Osteoblast (primary cell): ENCODE measurements at places on chromosomes 5 and 9. TPM values are rescaled to one million over a fixed set of nuclear protein-coding genes. Genes with fewer than 3 reads are reported as not detected.

- DNase-seq = no peak
These were observed 746.4 kb downstream of the MTRR start for GRCh38 chr5:8615142-8615858.

Gene LRRC19
- under 0.01 TPM in 2 replicates for total RNA-seq

Gene NUTM2F
- total RNA-seq = not detected in 2 replicates

DNA sequence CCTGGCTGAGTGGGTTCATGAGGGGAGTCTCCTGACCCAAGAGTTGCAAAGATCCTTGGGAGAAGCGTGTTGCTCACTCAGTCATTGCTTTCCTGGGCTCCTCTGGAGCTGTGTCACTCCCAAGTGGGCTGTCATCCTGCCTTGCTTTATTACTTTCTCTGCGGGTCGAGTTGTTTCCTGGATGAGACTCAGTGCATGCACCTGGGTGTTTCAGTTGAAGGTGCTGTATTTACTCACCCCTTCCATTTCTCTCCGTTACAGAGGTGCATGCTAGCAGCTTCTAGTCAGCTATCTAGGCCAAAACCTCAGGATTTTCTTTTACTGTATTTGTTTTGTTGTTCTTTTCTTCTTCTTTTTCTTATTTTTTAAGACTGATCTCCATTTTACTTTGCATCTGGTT is 785.5 kb upstream of the EDIL3 start:
- no peak for DNase-seq

DNA sequence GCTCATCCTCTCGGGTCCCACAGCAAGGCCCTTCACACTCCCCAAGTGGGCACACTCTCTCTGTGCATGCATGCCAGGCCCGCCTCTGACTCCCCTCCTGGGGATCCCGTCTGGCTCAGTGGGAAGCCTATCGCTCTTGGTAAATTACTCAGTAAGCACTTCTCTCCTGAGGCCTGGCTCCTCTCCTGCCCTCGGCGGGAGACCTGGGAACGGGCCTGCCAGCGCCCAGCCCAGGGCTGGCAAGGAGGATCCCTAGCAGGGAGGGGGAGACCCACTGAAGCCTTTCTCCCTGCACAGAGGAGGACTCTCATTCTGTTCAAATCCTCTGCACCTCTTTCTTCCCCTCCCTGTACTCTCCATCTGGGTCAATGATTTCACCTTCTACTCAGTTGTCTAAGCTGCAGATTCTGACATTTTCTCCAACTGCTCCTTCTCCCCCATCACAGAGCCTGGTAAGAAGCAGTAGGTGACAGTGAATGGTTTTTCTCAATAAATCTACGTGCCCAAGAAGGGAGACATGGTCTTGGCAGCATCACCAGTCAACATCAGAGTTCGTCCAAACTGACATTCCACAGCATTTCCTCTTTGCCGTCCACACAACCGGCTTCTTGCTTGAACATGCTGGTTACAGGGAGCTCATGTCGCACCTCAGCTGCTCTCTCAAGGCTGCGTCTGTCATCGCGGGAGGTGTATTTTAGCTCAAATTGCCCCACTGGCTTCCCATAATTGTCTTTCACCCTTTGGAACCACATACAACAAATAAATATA is 81.9 kb downstream of the GPR21 start:
- DNase-seq = no peak

GRCh38 chr5:97909541-97909940 is 726.5 kb upstream of the RIOK2 start:
- DNase-seq = no peak

DNA sequence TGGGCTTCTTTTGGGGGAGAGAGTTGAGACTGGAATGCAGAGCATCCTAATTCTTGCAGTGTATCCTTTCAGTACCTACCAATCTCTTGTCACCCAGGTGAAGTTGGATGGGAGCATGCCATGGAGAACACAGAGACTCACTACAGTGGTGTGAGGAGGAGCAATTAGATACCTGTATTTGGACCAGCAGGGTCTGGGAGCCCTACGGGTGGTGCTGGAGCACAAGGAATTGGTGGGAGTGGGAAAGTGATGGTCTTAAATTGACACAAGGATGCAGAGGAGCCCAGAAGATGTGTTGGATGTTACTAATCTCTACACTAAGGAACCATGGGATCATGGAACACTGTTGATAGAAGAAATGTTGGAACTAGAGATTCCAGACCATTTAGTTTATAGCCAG is 212.7 kb downstream of the CHSY3 start:
- no peak for DNase-seq

Gene TYRP1
- 0.36 TPM in 1 of 2 replicates, not detected in the other for total RNA-seq

DNA sequence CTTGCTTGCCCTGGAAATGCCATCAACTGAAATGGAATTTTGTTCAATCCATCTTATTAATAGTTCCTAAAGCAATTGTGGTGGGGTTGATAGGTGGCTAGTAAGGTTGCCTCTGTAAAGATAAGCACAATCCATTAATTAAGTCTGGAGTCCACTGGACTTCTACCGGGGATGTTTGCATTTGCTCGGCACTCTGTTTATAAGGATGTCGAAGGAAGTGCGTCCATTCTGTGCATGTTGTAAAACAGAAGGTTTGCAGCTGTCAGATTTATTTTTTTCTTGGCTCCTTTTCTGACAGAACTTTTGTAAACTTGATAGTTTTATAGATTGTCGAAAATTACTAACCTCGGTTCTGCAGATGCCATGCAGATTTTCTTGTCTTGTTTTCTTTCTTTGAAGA is 12.8 kb upstream of the TNFAIP8 start:
- DNase-seq = no peak

Gene OLFM1
- under 0.01 and 0.29 TPM in 2 replicates for total RNA-seq

DNA sequence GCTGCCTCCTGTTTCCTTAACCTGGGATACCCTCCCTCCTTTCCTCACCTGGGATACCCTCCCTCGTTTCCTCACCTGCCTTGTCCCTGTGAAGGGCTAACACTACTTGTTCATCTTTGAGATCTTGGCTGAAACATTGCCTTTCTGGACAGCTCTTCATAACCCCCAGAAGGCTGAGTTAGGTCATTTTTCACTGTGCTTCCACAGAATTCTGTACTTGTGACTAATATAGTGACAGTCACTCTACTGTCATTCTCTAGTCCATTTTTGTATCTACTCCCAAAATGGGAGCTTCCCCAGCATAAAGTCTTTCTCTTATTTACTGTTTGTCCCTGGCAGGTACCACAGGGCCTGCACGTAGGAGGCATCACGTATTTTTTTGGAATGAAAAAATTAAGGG is 21.5 kb upstream of the DAB2 start:
- no peak for DNase-seq

DNA sequence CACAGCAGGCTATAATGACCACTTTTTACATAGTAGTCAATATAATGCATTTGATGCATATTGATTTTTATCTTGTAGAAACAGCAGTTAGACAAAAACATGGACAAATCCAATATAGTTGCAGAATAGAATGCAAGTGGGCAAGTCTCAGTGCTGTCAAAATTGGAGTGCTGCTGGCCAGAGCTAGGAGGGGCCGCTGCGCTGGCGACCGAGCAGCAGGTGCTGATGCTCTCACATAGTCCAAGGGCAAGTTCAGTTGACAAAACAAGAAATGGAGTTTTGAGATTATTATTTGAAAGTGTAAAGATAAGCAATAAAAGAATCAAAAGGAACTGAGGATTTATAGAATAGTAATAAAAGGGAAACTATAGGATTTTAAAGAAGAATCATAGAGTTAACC is 60.6 kb upstream of the CDK20 start:
- DNase-seq = no peak

- DNase-seq = no peak
These were observed 136.7 kb downstream of the PRKACG start for GRCh38 chr9:68877219-68877618.

DNA sequence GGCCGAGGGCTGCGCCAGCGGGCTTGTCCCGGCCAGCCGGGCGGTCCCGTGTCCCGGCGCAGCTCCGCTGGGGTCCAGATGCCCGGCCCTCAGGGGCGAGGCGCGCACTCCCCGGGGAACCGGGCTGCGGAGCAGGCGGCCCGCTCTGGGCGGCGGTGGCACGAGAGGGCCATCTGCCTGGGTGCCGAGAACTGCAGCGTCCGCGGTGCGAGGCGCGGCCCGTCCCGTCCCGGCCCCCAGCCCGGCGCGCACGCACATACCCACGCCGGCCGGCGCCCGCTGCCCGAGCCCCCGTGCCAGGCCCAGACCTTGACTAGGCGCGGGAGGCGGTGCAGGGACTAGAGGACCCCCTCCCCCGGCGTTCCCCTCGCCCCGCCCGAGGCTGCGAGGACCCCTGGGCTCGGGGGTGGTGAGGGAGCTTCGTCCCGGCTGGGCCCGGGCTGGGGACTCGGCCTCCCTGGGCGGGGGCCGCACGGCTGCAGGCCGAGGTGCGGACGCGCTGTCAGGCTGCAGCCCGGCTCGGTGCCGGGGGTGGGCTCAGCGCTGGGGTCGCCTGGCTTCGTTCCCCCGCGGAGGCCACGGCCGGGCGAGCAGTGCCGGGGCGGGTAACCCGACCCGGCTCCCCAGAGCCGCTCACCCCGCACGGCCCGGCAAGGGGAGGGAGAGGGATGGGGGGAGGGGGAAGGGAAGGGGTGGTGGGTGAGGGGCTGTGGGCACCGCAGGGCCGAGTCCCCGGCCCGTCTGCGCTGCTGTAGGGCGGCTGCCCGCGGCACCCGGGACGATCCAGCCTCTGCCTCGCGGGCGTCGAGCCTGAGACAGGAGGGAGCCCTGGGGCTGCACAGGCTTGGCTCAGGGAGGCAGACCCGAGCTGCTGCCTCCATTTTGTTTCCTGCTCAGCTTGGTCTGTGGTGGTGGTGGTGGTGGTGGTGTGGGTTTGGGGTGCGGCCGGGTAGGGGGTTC is 1.2 kb upstream of the NSD1 start:
- DNase-seq = peak; percentile 94

DNA sequence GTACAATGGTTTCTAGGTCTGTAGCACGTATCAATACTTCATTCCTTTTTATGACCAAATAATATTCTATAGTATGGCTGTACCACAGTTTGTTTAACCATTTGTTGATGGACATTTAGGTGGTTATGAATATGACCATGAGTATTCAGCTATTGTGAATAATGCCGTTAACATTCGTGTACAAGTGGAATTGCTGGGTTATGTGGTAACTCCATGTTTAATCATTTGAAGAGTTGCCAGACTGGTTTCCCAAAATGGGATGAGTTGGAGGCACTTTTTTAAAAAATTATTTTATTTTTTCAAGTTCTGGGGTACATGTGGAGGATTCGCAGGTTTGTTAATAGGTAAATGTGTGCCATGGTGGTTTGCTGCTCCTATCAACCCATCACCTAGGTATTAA is 4.6 kb downstream of the SNX2 start:
- no peak for DNase-seq

Gene GIN1
- 5.1 and 6.2 TPM in 2 replicates for total RNA-seq
